ENCODE measurements at places on chromosomes 2 and 18. TPM values are rescaled to one million over a fixed set of nuclear protein-coding genes. Genes with fewer than 3 reads are reported as not detected.

Gene TNFAIP6
- total RNA-seq: not detected

Gene ZAP70
- not detected for total RNA-seq

Gene KLHL41
- total RNA-seq: not detected

Gene SERPINB2
- total RNA-seq: 59.3 TPM

Gene GALR1
- not detected for total RNA-seq

Gene SLC39A6
- 116 TPM for total RNA-seq

Gene CCL20
- total RNA-seq: 10.0 TPM

Gene SPHKAP
- total RNA-seq: not detected

Gene ACADL
- not detected for total RNA-seq

Gene OTX1
- 2.9 TPM for total RNA-seq

Gene MYOM1
- total RNA-seq: 0.04 TPM

Gene GAREM1
- 3.4 TPM for total RNA-seq

Gene CELF4
- not detected for total RNA-seq

Gene PDCD1
- not detected for total RNA-seq

Gene FMNL2
- total RNA-seq: 47.8 TPM

Gene NMUR1
- not detected for total RNA-seq

Gene THOC1
- total RNA-seq: 34.4 TPM

Gene IL36RN
- total RNA-seq: 0.15 TPM

Gene MSGN1
- not detected for total RNA-seq

Gene IMPA2
- total RNA-seq: 55.3 TPM

Gene KIAA2012
- total RNA-seq: not detected

Gene CDKL4
- total RNA-seq: not detected

Gene C1QL2
- not detected for total RNA-seq

Gene KRTCAP3
- total RNA-seq: 29.4 TPM

Gene SKOR2
- not detected for total RNA-seq
